ENCODE measurements at places on chromosomes 3 and 15.

DNA sequence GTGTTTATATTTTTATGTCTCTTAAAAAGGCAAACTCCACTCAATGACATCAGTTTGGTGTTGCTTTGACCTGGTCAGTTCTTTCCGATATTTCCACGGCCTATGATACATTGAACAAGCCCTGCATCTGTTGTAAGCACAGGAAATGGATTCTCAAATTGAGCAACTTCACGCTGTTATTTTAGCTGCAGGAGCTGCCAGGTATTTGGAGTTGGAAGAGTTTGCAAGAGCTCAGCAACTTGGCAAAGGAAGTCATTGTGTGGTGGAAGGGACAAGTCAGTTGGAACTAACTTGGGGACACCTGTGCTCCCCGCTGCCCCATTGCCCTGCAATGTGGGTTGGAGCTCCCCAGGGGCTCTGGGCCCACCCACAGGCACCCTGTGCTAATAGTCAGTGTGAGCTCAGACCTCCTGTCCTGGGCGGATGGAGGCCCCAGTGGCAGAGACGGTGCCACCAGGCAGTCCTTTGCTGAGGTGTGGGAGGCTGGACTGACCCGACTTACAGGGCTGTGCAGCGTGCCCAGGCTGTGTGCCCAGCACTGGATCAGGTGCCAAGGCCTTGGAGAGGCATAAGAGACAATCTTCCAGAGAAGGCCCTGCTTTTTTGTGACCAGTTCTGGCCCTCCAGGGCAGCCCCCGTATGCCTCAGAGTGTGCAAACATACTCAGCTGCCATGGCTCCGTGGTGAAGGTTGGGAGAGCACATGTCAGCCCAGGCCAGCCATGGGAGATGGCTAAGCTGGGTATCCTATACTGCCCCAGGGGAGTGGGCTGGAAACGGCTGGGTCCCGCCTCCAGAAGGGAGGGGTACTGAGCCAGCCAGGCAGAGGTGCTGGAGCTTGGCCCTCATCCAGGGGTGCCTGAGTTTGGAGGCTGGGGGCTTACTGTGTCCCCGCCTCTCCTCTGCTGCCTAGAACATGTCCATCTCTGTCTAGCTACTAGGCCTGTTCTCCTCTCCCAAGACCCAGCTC, 43.5 kb downstream of the KY start:
- DNase-seq, result no peak

- no peak for DNase-seq
Measured at GRCh38 chr3:35088943-35089342, 550.4 kb upstream of the ARPP21 start.

GRCh38 chr3:128575777-128576176, 74.8 kb downstream of the RPN1 start:
- no peak for DNase-seq

GRCh38 chr3:141082064-141082463, 30.9 kb downstream of the SPSB4 start:
- DNase-seq, result no peak

DNA sequence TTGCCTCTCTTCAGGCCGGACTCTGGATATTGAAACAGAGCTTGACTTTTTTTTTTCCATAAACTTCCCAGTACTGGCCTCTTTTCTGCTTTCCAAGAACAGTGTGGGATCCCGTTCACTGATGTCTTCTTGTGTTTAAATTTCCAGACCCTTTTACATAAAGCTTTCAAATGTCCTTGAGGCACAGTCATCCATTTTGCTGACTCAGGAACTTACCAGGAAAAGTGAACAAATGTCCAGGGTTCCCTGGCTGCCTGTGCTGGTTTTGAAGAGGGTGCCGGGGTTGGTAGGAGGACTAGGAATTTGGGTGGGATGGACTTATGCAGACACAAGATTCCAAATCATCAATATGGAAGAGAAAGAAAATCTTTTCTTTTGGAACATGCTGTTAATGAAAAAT, 68.1 kb downstream of the CHDH start:
- DNase-seq, result no peak

- DNase-seq, result no peak
Measured at GRCh38 chr3:37072892-37073291, 79.6 kb downstream of the MLH1 start.

- DNase-seq, result no peak
Measured at GRCh38 chr3:29282427-29283230, 1.8 kb downstream of the RBMS3 start.

- no peak for DNase-seq
Measured at GRCh38 chr3:114318295-114318694, 24.5 kb downstream of the TIGIT start.

DNA sequence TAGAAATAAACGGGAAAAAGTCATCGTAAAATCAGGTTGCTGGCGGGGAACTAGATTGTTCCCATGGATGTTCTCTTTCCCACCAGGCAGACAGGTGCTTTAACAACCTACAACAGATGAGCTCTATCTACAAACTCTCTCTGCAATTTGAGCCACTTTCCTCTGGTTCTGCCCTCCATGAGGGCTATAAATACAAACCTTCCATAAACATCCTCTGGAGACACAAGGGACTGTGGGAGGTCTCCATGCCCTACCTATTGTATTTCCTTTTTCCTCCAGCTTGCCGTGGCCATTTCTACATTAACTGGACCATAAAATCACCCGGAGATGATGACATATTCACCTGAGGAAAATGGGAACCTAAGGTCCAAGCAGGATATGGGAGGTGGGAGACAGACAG, 151.1 kb downstream of the GABRB3 start:
- DNase-seq, result no peak

DNA sequence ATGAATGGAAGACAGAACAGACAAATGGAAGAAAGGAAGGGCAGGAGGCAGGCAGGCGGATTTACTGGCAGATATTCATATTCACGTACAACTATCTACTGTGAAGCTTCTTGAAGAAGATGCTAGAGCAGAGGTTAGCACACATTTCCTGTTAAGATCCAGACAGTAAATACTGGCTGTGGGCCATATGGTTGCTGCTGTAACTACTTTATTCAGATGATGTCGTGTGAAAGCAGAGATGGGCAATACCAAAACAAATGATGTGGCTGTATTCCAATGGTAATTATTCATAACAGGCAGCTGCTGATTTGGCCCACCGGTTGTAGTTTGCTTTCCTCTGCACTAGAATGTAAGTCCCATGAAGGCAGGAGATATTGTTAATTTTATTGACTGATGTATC, 115.7 kb upstream of the PRTG start:
- DNase-seq, result no peak

- DNase-seq, result no peak
Measured at GRCh38 chr3:52109611-52110301, 44.5 kb downstream of the POC1A start.

- DNase-seq, result no peak
Measured at GRCh38 chr3:30343861-30344260, 262.5 kb upstream of the TGFBR2 start.

DNA sequence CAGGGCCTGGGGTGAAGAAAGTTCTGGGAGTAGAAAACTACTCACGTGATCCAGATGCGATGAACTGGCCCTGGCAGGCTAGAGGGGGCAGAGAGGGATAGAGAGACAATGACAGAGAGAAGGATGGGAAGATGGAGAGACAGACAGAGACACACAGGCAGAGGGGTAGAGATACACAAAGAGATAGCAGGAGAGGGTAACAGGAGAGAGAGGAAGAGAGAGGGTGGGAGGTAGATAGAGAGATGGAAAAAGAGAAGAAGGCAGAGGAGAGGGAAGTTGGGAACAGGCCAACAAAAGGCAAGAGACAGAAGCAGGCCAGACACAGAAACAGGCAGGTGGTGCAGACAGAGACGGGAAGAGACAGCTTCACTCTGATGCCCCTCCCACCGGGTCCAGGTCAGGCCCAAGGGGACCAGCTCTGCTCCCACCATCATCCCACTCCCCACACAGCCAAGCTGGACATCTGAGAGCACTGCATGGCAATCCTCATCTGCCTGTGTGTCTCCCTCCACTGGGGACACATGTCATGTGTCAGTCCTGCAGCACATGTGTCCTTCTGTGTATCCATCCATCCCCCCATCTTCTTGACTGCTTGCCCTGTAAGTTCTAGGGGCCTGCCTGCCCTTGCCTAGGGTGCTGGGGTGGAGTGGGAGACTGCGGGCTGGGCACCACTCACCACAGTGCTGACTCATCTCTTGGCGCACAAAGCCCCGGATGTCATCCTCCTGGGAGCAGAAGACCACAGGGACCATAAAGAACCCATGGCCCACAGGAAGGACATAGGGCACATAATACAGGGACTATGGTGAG, 2.2 kb upstream of the UCN2 start:
- DNase-seq, result no peak

- DNase-seq, result no peak
Measured at GRCh38 chr3:30934208-30934550, 39.7 kb upstream of the GADL1 start.

- no peak for DNase-seq
Measured at GRCh38 chr3:120502116-120502515, 51.3 kb upstream of the FSTL1 start.

GRCh38 chr3:126743781-126744180, 39.7 kb downstream of the CHCHD6 start:
- no peak for DNase-seq

GRCh38 chr3:112965656-112966055, 9.2 kb downstream of the CD200R1 start:
- no peak for DNase-seq

DNA sequence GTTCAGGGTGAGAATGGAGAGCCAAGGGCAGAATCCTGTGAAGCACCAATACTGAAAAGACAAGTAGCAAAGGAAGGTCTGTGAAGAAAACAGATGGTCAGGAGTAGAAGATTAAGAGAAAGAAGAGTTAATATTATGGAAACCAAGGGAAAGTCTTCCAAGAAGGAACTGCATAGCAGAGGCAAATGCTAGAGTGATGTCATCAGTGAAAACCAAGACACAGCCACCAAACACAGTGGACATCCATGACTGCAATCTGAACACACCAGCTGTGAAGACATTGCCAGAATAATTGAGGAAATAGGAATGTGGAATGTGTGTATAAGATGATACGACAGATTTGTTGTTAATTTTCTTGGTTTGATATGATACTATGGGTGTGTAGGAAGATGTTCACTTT, 26.8 kb upstream of the ZBTB38 start:
- DNase-seq, result no peak

DNA sequence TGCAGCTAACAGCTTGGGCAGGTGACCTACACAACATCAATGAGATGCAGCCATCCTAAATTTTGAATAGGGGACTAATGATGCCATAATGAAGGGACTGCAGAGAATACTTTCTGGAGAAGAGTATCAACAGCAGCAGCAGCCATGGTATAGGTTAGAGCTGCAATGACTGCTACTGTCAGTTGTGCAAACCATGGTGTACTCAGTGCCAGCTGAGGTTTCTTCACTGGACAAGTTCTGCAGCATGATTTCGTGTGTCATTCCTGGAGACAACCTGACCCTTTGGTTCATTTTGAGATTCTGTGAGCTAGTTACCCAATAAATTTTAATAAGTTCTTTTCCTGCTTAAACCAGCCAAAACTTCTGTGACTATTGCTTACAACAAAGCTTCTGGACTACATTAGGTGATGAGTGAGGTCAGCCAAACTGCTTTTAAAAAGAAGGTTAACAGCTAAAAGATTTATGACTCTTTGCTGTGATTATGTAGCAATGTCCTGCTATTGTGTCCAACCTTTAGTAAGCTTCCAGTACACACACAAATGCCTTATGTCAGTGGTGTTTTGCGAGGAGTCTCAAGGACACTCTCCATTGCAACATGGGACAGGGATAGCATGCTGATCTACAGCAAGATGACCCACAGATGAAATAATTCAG, 4.8 kb upstream of the DAZL start:
- no peak for DNase-seq

All from T-helper 9 cell (primary cell).